ENCODE measurements at places on chromosomes 5 and 9. TPM values are rescaled to one million over a fixed set of nuclear protein-coding genes. Genes with fewer than 3 reads are reported as not detected.

The PGM5 gene
- not detected for total RNA-seq

The NIPSNAP3A gene
- total RNA-seq, result 20.8 TPM

The SLC36A2 gene
- not detected for total RNA-seq

The INSL4 gene
- not detected for total RNA-seq

DNA sequence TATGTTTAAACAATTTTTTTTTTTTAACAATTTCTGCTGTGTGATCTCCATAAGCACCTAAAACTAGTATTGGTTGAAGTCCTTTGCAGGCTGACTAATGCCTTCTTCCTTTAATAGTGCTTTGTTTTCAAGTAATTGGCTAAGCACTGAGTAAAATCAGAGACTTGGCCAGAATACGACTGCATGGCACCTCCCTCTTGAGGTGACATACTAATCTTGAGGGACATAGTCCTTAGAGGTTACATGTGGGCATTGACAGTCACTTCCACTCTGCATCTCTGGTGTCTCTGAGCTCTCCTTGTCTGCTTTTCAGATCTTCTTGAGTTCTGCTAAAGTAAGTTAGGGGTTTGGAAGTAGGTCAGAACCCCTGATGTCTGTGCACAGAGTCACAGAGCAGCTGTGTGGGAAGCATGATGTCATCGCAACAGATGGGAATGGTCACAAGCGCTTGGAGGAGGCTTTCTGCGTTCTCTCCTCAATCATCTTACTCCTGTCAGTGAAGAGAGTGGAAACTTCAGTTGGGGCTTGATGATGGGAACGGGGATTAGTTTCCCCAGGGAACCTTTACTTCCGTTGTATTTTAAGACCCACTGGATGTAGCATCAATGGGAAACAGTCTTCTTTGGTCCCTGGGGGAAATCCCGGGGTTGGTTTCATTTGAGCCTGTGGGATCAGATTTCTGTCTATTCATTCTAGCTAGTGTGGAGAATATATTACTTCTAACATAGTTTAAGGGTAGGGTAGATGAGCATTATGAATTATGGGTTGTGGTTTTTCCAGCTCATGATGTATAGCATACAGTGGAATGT is 136.9 kb downstream of the ARHGAP26 start:
- no peaks in the 10 kb centered on the region for H3K27me3 ChIP-seq
- no peaks in the 10 kb centered on the region for H3K4me1 ChIP-seq
- H3K4me3 ChIP-seq, result no peak overlapping the region
- DNase-seq, result no peak

GRCh38 chr9:98949565-98949964 is 5.9 kb downstream of the COL15A1 start:
- no peaks in the 10 kb centered on the region for H3K27me3 ChIP-seq
- no peak overlapping the region for H3K4me3 ChIP-seq
- no peak for DNase-seq
- H3K27ac ChIP-seq, result no peak overlapping the region

DNA sequence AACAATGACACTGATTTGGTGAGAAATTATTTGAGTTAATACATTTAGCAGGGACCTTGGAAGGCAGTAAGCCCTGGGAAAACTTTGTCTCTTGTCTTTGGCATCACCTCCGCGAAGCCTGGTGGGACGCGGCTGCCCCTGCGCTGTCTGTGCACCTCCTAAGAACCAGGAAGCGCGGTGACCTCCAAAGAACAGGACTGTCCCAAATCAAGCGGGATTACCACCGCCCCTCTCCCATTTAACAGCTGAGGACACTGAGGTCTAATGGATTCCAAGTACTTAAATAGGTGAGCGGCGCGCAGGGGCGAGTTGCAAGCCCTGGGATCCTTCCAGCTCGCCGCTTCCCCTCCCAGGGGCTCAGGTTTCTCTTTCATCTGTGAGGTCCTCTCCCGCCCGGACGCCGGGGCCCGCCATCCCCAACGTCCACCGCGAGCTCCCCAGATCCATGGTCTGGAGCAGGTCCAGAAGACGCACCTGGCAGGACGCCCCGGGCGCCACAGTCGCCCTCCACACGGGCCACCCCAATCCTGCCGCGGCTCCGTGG is 432 bp downstream of the STARD4 start:
- peaks cover 12% of the 10 kb centered on the region for H3K4me1 ChIP-seq
- DNase-seq, result no peak
- no peaks in the 10 kb centered on the region for H3K27me3 ChIP-seq
- H3K36me3 ChIP-seq, result no peaks in the 10 kb centered on the region

GRCh38 chr9:75672478-75672877 is 218.0 kb upstream of the PCSK5 start:
- no peak overlapping the region for H3K4me3 ChIP-seq
- no peak overlapping the region for H3K27ac ChIP-seq
- H3K36me3 ChIP-seq, result no peaks in the 10 kb centered on the region

- H3K4me1 ChIP-seq, result peaks cover 7% of the 10 kb centered on the region
- no peak overlapping the region for H3K27ac ChIP-seq
- H3K36me3 ChIP-seq, result no peaks in the 10 kb centered on the region
These were observed 189.0 kb upstream of the MEF2C start for GRCh38 chr5:89071941-89072331.

GRCh38 chr5:124199893-124200292 is 546.5 kb downstream of the ZNF608 start:
- H3K4me1 ChIP-seq, result no peaks in the 10 kb centered on the region
- no peak overlapping the region for H3K4me3 ChIP-seq
- no peak for DNase-seq
- no peaks in the 10 kb centered on the region for H3K27me3 ChIP-seq
- no peaks in the 10 kb centered on the region for H3K36me3 ChIP-seq

GRCh38 chr9:76969716-76970115 is 49.7 kb upstream of the FOXB2 start:
- H3K27me3 ChIP-seq, result no peaks in the 10 kb centered on the region
- H3K36me3 ChIP-seq, result no peaks in the 10 kb centered on the region
- no peak for DNase-seq
- no peak overlapping the region for H3K4me3 ChIP-seq
- H3K4me1 ChIP-seq, result no peaks in the 10 kb centered on the region
- H3K27ac ChIP-seq, result no peak overlapping the region

DNA sequence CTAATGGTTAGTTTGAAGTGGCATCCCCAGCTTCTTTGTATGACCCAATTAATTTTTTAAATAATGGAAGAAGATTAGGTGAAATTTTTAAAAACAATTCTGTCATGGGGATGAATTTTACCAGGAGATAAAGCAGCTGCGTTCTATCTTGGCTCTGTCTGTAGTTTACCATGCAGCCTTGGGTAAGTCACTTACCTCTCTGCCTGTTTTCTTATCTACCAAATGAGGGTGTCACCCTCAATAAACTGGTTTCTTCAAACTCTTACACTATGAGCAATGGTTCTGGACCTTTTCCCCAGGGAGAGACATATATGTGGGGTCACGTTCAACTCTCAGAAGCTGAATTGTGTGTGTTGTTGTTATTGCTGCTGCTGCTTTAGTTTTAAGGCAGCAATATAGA is 71.7 kb downstream of the TEX10 start:
- peaks cover 37% of the 10 kb centered on the region for H3K36me3 ChIP-seq
- no peak overlapping the region for H3K27ac ChIP-seq
- no peaks in the 10 kb centered on the region for H3K4me1 ChIP-seq
- no peak for DNase-seq
- H3K4me3 ChIP-seq, result no peak overlapping the region
- H3K27me3 ChIP-seq, result no peaks in the 10 kb centered on the region

DNA sequence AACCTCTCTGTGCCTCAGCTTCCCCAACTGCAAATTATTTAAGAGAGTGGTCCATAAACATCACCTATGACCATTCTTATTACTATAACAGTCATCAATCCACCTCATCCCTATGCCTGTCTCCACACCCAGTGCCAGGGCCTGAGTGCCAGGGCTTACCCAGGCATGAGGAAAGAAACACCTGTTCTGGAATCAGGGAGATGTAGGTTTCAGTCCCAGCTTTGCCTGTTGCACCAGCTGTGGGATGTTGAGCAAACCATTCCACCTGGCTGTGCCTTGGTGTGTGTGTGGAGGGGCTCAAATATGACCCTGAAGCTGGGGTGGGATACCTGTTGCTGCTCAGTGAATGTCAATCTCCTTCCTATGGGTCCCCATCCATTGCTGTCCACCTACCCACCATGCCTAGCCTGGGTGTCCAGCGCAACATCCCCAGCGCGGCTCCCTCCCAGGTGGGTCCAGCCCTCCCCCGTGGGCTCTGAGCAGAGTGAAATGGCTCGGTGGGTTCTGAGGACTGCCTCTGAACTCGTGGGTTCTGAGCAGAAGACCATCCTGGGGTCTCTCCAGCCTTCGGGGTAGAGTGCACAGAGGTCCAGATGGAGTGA is 16.3 kb downstream of the AKNA start:
- DNase-seq, result no peak
- peaks cover 96% of the 10 kb centered on the region for H3K4me1 ChIP-seq
- H3K36me3 ChIP-seq, result peaks cover 2% of the 10 kb centered on the region
- H3K27ac ChIP-seq, result peak overlapping the region; percentile 92
- H3K27me3 ChIP-seq, result no peaks in the 10 kb centered on the region
- H3K4me3 ChIP-seq, result peak overlapping the region; percentile 7

DNA sequence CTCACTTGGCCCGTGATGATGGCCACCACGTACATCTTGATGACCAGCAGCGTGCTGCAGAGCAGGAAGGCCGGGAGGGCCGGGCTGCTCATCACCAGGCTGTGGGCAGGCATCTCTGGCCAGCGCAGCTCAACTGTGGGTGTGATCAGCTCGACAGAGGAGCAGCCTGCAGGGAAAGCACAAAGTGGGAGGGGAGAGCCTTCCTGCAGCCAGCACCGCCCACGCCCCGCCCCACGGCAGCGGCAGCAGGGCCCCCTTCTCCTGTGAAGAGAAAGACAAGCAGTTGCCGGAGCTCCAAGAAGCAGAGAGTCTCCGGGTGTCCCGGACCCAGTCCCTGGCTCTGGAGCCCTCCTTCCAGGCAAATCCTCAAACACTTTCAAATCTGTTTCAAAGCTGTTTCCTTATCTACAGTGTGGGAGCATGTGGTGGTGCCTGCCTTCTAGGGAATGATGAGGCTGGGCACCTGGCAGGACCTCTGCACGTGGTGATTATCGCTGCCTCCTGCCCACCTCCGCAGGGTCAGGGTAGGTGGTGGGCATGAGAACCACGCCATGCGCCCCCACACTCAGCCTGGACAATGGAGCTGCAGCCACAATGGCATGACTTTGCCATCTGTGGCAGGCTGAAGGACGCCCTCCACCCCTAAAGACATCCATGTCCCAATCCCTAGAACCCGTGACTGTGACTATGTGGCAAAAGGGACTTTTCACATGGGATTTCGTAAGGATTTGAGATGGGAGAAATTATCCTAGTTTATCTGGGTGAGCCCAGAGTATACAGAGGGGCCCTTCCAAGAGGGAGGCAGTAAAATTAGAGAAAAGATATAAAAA is at the start of gene PTGES:
TSS of gene PTGES (minus strand) at position 143 of the 830 bp plus-strand sequence. CDS start at position 113, 30 bp downstream.
- H3K4me3 ChIP-seq, result no peak within 1 kb of the TSS
- no peak for DNase-seq
- H3K36me3 ChIP-seq, result no peaks in the 10 kb centered on the region
- H3K27me3 ChIP-seq, result no peaks in the 10 kb centered on the region

- no peak overlapping the region for H3K4me3 ChIP-seq
- no peaks in the 10 kb centered on the region for H3K27me3 ChIP-seq
- no peaks in the 10 kb centered on the region for H3K4me1 ChIP-seq
- no peak for DNase-seq
These were observed 206.9 kb downstream of the FSTL4 start for GRCh38 chr5:133405275-133406034.

DNA sequence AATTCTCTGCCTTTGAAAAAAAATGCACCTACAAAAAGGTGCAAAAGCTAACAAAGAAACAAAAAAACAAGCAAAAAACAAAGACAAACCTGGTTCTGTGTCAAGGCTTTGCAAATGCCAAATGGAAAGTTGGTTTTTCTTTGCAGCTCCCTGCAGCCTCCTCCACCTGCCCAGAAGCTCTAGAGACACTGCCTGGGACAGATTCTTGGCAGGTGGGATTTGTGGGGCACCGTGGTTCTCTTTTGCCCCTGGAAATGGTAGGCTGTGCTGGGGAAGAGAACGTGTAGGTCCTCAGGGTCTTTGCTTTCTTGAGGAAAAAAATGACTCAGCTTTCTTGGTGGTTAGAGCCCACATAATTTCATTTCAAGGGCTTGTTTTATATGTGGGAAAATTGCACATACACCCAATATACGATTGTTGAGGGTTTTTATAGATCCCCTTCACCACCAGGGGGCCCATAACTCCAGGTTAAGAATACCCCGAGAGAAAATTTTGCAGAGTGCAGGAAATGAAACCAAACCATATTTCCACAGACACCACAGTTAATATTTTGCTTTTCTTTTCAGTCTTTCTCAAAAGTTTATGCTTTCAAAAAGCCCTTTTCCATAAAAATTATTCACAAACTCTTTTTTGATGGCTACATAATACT is 58.7 kb downstream of the NXNL2 start:
- H3K4me3 ChIP-seq, result no peak overlapping the region
- peak; percentile 64 for DNase-seq
- H3K27ac ChIP-seq, result no peak overlapping the region
- peaks cover 9% of the 10 kb centered on the region for H3K4me1 ChIP-seq
- H3K36me3 ChIP-seq, result no peaks in the 10 kb centered on the region
- H3K27me3 ChIP-seq, result no peaks in the 10 kb centered on the region

DNA sequence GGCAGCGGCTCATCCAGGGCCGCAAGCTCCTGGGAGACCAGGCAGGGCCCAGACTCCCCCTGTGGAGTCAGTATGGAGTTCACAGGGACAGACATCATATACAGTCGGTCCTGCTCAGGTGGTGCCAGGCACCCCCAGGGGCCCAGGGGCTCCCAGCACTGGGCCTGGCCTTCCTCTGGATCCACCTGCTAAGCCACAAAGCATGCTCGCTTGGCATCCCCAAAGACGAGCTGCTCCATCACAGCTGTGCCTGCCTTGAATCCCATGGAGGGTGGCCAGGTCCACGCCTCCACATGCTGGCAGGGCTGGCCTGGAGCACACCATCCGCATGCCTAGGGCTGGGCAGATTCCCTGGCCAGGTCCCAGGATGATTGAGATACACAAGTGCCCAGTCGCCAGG is 4.6 kb downstream of the BICD2 start:
- H3K27me3 ChIP-seq, result no peaks in the 10 kb centered on the region
- peaks cover 59% of the 10 kb centered on the region for H3K4me1 ChIP-seq
- H3K4me3 ChIP-seq, result no peak overlapping the region

DNA sequence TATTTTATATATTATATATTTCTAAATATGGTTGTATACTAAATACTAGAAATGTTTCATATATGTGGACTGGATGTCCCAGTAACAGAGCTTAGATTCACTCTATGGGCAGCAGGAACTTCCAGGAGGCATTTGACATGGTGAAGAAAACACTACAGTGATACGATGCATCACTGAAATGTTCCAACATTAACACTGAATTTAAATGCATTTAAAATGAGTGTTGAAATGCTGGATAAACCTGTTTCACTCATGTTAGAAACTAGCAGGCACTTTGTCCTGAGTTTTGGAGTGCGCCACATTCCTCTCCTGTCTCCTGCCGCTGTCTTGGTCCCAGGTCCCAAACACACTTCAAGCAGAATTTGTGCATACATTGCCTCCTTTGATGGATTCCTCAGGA is 237.8 kb upstream of the NFIL3 start:
- H3K27me3 ChIP-seq, result no peaks in the 10 kb centered on the region
- no peak for DNase-seq
- no peak overlapping the region for H3K4me3 ChIP-seq
- H3K27ac ChIP-seq, result no peak overlapping the region
- H3K36me3 ChIP-seq, result no peaks in the 10 kb centered on the region
- no peaks in the 10 kb centered on the region for H3K4me1 ChIP-seq

- DNase-seq, result no peak
- no peaks in the 10 kb centered on the region for H3K4me1 ChIP-seq
- no peak overlapping the region for H3K4me3 ChIP-seq
- no peaks in the 10 kb centered on the region for H3K36me3 ChIP-seq
- H3K27ac ChIP-seq, result no peak overlapping the region
These were observed 362.0 kb upstream of the CDH10 start for GRCh38 chr5:25006734-25007133.

Data from B cell (primary cell).